Stimulated activated CD8-positive, alpha-beta memory T cell treated with anti-CD3 and anti-CD28 coated beads, Interleukin-15, amount 100 ng/mL, for 4 hours (primary cell): ENCODE measurements at places on chromosomes 16 and 17.

- DNase-seq, result no peak
Measured at GRCh38 chr16:89842471-89843408, 14.5 kb downstream of the SPIRE2 start.

DNA sequence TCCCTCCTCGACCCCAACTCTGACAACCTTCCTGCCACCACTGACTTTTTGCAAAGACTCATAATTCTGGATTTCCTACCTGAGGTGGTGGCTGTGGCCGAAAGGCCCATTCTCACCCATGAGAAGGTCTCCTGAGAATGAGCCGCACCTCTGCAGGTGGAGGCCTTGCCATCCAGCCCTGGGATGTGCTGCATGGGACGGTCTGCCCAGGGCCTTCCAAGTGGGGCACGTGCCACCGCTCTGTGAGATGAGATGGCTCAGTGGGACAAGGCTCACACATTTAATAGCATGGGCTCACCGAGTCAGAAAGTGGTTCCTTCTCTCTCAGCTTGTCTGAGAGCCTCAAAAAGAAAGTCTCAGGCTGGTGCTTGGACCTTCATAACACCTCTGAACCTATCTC is 112.8 kb downstream of the AMFR start:
- DNase-seq, result no peak

DNA sequence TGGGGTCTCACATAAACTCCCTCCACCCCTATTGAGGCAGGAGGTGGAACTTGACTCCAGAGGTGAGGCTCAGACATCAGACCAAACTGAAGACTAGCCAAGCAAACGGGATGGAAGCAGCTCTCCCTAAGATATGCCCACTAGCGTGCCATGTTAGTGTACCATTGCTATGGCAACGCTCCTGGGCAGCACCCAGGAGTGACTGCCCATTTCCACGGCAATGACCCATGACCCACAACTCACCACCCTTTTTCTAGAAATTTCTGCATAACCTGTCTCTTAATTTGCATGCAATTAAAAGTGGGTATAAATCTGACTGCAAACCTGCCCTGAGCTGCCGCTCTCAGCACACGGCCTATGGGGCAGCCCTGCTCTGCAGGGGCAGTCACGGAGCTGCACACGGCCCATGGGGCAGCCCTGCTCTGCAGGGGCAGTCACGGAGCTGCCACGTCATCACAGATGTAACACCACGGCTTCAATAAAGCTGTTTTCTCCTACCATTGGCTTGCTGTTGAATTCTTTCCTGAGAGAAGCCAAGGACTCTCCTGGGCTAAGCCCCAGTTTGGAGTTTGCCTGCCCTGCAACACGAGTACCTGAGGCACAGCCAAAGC is 164.3 kb downstream of the RBFOX3 start:
- DNase-seq, result no peak

- DNase-seq, result no peak
Measured at GRCh38 chr17:81029859-81030258, 5.1 kb upstream of the BAIAP2 start.

GRCh38 chr16:84806256-84806889 is 13.4 kb upstream of the CRISPLD2 start:
- DNase-seq, result no peak

GRCh38 chr16:30623536-30624283 is 13.5 kb upstream of the ZNF689 start:
- DNase-seq, result no peak
